BJ (cell line): ENCODE measurements at places on chromosomes 2 and 18.

DNA sequence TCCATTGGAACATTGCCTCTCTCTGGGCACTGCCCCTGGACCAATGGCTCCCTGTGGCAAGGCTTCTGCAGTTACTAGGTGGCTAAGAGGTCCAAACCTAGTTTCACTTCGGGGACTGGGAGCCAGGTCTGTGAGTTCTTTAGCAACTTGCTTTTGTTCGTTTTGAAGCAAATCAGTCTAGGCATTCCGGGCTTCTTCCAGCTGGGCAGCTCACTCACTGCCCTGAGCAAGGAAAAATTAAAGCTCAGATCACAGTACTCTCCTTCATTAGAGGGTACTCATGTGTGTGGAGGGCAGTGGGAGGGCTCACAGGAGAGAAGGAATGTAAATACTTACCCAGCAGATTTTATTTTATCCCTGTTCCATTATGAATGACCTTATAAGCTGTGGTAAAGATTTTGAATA is 80.3 kb downstream of the SPP2 start:
- DNase-seq: no peak

DNA sequence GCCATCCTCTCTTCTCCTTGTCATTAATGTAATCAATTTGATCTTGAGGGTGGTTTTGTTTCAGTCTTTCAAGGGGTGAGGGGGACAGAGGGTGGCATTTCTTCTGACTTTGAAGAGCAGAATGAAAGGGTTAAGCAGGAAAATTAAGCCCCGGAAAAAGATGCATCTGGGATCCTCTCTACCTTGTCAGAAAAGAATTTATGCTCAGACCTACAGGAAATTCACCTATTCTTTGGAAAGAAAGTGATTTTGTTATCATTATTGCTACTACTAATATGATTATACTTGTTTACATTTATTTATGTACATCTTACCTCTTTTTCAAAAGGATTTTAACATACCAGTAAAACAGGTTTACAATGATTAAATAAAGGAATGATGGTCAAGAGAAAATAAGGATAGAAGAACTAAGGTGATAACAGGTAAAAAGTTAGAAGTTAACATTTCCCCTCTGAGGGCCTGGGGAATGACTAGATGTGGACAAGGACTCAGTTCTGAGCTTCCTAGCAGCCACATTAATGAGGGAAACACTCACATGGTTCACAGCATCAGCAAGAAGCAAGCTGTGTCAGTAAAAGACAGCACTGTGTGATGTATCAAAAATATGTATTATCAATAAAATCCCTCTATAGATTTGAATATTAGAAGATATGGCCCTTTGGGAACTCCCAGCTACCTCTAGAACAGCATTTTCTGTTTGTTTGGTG is 151.4 kb downstream of the MYCN start:
- no peak for DNase-seq

DNA sequence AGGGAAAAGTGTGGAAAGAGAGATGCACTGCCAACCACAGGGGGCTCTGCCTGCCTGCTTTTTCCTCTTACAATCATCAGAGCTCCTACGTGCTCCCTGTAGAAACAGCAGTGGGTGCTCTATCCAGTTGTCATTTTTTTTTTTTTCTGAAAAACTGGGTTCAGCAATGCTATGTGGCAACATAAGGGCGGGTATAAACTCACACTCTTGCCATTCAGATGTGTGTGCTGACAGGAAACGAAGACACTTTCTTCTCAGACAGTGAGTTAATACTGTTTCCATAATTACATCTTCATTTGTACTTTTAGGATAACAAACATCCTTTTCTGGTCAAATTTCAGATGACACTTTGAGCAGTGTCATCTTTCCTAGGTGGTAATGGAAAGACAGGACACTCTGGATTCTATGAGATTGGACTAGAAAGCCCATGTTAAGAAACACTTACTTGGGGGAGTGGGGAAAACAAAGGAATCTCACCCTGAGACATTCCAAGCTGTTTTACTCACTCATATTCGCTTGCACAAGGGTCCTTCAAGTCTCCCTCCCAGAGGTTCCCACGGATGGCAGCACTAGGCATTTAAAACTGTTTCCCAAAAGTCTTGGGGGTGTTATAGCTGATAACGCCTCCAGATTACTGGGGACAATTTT is 41.3 kb downstream of the CCDC93 start:
- DNase-seq: no peak

- no peak for DNase-seq
Observed at GRCh38 chr2:70553334-70553583, 367 bp downstream of the TGFA start.

DNA sequence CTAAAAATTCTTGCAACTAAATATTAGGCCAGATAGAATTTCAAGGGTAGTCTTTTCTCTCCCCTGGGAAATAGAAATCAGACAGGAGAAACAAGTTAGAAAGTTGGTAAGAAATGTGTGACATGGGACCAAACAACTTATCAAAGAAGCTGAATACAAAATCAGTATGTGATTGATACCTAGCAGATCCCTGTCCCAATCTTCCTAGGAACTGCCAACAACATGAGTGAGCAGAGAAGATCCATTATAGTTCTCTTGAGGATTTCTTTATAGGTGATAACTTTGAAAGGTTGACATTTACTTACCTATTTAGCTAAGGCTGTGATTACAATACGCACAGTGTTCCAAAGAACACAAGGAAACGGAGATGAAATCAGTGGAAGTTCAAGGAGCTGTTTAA is 162.4 kb downstream of the DLGAP1 start:
- no peak for DNase-seq

- DNase-seq: no peak
Observed at GRCh38 chr2:220310451-220310861, 683.0 kb downstream of the SLC4A3 start.

DNA sequence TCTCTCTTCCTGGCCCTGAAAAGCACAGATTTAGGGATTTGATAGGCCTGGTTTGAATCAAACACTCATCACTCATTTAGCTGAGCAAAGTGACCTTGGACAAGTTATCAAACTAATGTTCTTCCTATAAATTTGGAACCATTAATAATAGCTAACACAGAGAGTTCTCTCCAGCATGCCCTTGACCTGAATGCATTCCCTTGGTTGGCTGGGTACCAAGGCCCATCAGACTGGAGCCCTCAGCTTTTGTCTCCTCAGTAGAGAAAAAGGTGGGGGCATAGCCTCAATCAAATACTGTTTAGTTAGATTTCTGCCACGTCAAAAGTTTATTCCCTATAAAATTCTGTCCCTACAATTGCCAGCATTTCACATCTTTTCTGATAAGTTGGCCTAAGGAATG is 13.8 kb upstream of the MRPL19 start:
- DNase-seq: no peak

- DNase-seq: no peak
Observed at GRCh38 chr2:72378753-72379348, 231.2 kb upstream of the CYP26B1 start.

GRCh38 chr2:147373800-147374422 is 470.9 kb upstream of the ACVR2A start:
- no peak for DNase-seq

GRCh38 chr2:146989741-146990140 is 855.1 kb upstream of the ACVR2A start:
- DNase-seq: no peak
